ENCODE measurements at places on chromosomes 6 and 20.

DNA sequence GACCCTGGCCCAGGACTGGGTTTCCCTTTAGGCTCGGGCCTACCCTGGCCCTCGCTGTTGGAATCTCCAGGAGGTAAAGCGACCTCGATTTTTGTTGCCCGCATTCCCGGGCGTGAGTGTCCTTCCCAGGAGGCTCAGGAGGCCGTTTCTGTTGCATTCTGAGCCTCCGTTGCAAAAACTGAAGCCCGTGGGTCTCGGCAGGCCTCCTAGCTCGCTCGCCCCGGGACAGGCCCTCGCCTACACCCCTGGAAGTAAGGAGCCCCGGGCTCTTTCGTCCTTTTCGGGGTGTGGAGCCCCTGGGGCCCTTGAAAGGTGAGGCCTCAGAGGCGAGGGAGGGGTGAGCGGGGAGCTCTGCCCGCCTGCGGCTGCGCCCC lies 2.3 kb downstream of the NR2E1 start:
- peak; percentile 72 for DNase-seq

DNA sequence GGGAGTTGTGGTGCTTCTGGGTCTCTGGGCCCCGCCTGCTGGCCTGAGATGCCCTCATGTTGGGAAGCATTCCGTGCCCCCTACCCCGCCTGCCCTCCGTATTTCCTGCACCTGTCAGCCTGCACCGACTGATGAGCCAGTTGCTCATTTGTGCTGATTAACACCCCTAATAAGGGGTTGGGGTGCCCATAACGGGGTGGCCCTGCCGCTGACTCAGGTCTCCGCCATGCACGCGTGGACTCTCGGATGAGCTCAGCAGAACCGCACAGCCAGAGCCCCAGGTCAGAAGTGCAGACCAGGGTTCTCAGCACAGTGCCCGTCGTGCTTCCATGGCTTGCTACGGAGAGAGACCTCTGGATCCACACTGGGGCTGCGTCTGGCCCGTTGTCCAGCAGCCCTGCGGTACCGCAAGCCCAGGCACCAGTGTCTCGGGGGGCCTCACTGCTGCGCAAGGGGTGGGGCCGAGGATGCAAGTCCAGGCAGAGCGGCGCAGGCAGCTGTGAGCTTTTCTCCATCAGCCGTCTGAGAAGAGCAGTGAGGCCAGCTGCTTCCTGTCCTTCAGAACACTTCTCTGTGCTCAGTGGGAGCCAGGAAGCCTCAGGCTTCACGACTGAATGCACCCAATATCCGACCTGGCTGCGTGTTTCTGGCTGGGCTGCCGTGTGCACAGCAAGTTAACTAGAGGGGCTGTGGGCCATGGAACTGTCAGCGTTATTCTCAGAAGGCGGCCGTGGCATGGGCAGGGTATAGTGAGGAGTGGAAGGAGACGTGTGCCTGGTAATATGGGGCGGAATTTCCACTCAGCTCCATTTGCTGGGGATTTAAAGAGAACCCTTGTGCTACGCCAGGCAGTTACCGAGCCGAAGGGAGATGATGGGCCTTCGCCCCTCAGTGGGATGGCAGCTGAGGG lies 18.6 kb downstream of the MTG2 start:
- DNase-seq, result no peak

DNA sequence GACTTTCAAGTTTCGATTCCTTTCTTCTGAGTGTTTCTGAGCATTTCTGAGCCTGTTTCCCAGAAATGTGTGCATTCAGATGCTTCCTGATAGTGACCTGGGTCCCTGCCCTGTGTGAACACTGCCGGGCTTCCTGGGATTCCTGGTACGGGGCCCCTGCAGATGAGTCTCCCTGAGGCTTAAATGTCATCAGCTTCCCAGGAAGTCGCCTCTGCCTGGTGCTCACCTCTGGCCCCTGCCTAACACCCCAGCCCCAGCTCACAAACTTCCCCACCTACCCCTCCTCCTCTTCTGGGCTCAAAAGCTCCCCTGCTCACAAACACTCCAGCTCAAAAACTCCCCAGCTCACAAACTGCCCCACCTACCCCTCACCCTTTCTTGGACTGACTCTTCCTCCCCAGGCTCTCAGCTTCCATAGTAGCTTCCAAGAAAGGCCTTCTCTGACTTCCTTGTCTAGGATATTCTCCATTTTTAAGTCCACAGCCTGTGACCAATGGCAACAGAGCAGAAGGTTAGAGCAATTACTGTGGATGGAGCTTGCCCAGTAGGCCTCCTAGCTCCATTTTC lies 42.0 kb downstream of the TGM2 start:
- peak; percentile 65 for DNase-seq

DNA sequence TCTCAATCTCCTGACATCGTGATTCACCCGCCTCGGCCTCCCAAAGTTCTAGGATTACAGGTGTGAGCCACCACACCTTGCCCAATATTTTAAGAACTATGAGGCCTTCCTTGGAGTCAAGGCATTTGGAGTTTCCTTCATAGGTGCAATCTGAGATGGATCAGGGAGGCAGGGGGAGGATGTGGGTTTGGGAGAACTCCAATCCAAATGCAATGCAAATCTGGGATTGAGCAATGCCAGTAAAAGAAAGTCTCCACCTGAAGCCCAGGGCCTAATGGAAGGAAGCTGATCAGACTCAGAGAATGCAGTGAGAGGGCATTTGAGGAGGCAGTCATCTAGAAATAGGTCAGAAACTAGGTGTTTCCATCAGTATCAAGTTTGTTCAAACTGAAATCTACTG lies 21.2 kb downstream of the RSPH3 start:
- DNase-seq, result peak; percentile 51

DNA sequence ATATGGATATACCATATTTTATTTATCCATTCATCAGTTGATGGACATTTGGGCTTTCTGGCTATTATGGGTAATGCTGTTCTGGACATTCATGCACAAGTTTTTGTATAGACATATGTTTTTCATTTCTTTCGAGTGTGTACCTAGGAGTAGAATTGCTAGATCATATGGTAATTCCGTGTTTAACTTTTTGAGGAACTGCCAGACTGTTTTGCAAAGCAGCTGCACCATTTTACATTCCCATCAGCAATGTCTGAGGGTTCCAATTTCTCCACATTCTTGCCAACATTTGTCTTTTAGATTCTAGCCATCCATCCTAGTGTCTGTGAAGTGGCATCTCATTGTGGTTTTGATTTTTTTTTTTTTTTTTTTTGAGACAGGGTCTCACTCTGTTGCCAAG lies 20.8 kb downstream of the SRC start:
- DNase-seq, result no peak

DNA sequence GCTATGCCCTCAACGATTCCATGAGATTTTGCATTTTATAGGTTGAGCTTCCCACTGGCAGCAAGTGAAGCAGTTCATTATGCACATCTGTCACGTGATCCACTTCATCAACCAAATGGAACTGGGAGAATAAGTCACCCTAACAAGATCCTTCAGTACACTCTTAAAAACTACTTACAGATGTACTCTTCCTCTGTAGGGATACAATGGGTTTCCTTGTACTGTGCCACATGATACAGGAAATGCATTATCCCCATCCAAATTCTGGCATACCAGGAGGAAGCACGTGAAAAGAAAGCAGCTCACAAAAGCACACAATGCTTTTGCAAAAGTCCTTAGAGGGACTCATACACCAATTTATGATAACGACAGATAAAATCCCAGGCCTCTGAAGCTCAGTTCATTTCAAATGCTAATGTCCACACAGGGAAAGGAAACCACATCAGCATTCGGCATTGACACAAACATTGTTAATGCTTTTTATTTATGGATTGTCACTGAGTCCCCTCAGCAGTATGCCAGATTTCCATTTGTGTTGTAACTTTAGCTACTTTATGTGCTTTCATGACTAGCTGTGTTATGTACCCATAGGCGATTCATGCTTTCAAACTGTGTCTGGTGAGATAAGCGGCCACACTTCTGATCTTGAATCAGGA lies 58.1 kb upstream of the REV3L start:
- peak; percentile 26 for DNase-seq

- no peak for DNase-seq
Observed at GRCh38 chr6:21911208-21911607, 317.7 kb downstream of the SOX4 start.

DNA sequence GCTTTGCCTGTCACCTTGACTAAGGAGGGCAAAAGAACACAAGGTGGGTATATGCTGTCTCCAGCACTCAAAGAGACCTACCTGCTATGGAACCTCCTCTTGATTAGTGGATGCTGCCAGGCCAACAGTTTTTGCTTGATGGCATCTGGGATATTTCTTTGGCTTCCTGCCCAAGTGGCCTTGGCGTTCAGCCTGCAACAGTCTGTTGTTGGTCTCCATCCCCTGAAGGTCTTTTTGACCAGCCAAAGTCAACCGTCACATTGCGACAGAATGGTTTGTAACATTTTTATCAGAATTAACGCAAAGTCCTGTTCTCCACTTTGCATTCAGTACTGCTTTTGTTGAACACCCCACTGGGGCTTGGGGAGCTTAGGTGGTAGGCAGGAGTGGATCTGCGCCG lies 37.1 kb downstream of the SERPINB1 start:
- DNase-seq, result no peak

DNA sequence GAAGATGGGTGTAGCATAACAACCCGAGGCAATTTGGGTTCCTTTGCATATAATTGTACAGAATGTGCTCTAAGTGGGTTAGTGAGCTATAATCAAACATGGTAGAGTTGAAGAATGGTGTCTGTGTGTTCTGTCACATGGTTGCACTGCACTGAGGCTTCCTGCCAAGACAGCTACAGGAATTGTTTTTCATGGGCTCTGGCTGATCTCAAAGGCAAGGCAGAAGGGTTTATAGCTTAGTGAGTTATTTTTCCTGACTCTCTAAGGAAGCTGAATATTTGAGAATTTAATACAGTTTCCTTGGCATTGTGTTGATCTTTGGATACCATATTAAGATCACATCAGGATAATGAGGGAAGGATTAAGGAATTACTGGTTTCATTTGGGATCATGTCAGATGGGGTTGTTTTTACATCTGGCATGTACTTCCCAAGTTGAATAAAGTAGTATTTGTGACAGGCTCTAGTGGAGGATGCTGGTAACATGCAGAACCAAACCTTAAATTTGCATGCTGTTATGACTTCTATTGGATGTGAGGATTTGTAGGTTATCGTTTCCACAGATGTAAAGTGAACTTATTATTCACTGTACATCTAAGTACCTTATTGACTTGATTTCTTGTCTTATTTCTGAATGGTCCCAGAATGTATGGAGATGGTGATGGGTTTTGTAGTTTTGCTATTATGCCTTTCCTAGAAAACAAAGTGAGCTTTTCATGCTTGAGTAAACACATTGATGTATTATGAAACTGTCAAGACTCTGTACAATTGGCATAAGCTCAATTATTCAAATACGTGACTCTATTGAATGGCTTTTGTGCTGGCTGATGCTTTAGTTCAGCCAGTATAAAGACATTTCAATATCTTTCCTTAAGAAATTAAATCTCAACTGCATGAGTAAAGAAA lies 43.3 kb downstream of the LRRC1 start:
- peak; percentile 63 for DNase-seq

GRCh38 chr6:109229536-109229935 lies 134.2 kb downstream of the CEP57L1 start:
- DNase-seq, result no peak

DNA sequence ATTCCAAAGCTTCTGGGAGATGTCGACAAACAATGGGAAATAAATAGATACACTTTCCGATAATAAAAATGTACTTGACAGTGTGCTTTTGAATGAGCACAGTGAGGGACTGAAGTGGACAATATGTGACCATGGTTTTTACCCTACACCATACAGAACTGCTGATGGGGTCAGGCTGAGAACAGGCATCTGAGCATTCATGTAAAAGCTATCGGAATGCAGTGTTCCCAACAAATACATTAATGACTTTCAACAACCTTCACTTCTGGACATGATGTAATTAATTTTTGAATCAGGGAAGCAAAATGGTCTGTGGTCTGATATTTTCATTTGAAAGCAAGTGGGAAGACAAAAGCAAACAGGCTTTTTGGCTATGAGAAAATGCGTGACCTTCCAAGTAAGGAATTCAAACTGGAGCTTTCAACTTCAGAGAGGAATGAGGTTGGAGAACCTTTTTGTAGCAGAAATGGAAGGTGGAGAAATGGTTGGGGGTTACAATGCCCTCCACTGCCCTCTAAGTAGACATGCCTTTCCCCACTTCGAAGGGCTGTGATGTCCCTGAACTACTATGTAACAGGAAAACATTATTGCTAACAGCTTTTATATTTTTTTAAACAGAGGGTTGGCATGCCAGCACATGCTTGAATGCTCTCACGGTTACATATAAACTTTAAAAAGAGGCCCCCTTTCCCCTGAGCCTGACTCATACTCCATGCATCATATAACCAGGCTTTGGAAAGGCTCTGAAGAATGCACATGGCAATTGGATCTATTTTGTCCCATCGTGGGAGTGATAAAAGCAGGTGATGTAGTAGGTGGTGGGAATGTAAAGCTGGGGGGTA lies 203.5 kb upstream of the CITED2 start:
- DNase-seq, result peak; percentile 94

All from astrocyte of the hippocampus (primary cell).